Osteoblast (primary cell): ENCODE measurements at places on chromosomes 5 and 9.

DNA sequence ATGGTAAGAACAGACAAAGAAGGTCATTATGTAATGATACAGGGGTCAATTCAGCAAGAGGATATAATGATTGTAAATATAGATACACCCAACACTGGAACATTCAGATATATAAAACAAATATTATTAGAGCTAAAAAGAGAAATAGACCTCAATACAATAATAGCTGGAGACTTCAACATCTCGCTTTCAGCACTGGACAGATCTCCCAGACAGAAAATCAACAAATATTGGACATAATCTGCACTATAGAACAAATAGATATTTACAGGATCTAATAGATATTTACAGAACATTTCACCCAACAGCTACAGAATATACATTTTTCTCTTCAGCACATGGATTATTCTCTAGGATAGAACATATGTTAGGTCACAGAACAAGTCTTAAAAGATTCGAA, 190.6 kb upstream of the RFX3 start:
- no peak for DNase-seq

GRCh38 chr5:153866176-153866575, 172.5 kb downstream of the FAM114A2 start:
- no peak for DNase-seq

DNA sequence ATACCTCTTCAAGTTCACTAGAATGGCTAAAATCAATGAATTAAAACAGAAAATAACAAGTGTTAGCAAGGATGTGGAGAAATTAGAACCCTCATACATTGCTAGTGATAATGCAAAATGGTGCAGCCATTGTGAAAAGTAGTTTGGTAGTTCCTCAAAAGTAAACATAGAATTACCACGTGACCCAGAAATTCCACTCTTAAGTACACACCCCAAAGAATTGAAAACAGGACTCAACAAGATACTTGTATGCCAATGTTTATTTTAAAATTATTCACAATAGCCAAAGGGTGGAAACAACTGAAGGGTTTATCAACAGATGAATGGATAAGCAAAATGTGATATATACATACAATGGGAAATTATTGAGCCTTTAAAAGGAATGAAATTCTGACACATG, 70.3 kb downstream of the BARX1 start:
- DNase-seq = no peak

DNA sequence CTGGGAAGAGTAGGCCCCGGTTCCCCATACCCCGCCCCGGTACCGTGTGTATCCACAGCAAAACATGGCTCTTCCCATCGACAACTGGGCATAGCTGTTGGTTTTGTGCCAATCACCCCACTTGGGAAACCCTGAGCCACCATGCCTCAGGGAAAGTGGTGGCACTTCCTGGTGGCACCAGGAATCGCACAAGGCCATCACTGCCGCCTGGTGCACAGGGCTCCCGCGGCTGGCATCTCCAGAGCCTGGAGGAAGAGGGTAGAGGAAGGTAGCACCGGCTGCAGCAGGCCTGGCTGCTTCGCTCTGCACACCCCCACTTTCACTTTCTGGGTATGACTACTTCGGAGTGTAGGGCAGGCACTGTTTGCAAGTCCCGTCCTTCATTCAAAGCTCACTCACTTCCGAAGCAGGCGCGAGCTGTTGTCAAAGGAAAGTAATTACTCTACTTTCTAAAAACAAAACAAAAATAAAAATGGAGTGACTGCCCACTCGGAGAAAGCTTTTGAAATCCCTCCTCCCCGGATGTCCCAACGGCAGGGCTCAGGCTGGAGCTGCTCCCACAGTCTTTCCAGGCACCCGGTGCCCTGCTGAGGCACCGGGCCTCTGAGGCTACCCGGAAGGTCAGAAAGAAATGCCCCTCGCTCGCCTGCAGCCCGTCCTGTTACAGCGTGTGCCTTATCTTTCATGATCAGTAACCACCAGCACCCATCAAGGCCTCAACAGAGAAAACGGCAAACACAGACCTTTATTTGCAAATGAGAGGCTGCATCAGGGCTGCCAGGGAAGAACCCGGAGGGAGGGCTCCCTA, 2.0 kb downstream of the BRD3 start:
- DNase-seq = peak; percentile 99

- no peak for DNase-seq
These were observed 66.9 kb downstream of the SYK start for GRCh38 chr9:90868555-90868954.

DNA sequence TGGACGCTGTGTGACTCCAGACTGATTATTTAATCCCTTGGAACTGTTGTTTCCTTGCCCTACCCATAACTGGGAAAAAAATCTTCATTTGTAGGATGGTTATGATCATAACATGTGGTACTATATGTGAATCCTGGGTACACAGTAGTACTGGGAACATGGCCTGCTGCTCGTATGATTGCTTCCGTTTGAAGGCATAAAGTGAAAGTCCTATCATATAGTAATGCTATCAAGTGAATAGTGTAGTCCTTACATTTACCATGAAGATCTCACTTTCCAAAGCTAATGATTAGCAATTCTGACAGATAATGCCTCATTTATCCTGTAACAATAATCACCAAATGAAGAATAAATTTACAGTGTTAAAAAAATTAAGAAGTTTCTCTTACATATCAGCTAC, 53.2 kb downstream of the MEF2C start:
- no peak for DNase-seq

- DNase-seq = no peak
These were observed 190.4 kb downstream of the DRD1 start for GRCh38 chr5:175253597-175253996.

DNA sequence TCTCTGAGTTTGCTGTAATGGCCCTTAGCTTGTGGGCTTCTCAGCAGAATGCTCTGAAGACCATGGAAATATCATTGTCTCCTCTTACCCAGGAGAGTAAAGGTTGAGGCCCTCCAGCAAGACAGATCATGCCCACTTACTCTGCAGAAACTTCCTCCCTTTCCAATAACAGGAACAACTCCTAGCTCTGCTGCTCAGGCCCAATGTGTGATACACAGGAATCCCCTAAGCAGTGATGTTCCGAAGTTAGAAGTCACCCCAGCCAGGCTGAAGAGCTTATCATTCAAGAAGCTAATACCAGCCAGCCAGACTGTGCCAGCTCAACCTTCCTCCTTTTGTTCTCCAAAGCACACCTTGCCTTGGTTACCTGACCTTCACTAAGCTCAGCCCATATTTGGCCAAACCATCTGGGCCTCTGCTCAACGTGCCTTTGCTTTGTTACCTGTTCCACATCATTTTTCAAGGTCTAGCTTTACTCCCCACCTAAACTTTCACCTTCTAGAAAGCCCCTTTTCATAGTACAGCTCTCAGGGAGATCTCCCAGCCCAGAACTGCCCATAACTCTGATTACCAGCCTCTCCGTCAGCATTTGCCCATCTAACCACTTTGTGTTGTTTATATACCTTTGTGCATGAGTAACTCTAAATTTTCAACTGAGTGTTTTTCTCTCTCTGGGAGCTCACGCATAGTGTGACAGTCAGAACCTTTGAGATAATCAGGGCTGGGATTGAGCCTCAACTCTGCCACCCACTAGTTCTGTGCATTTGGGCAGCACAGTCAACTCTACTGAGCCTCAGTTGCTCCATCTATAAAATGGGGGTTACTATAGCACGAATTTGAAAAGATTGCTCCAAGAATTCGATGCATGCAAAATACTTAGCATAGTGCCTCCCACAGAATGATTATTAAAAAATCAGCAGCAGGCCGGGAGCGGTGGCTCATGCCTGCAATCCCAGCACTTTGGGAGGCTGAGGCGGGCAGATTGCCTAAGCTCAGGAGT, 107.6 kb upstream of the CPEB4 start:
- DNase-seq = peak; percentile 37

GRCh38 chr5:107431536-107431935, 239.2 kb downstream of the EFNA5 start:
- DNase-seq = peak; percentile 62

GRCh38 chr9:3398232-3398648, 127.6 kb downstream of the RFX3 start:
- DNase-seq = no peak

- DNase-seq = no peak
These were observed 2.7 kb upstream of the ITK start for GRCh38 chr5:157177953-157178352.

- DNase-seq = no peak
These were observed 41.2 kb downstream of the RCL1 start for GRCh38 chr9:4833781-4834560.
